ENCODE measurements at places on chromosomes 11 and 22.

DNA sequence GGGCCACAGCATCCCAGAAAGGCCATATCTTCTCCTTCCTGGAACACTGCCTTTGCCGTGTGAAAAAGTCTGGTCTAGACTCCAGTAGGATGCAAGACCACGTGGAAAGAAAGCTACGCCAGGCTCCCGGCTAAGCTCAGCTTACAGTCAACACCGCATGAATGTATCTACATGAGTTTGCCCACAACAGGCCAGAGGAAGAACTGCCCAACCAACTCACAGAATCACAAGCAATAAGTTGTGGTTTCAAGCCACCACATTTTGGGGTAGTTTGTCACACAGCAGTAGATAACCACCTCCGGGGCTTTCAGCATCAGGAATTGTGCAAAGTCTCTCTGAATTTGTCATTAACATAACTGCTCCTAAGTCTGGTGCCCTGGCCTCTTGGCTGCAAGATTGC lies 27.3 kb downstream of the HSPA8 start:
- ATAC-seq = no peak

DNA sequence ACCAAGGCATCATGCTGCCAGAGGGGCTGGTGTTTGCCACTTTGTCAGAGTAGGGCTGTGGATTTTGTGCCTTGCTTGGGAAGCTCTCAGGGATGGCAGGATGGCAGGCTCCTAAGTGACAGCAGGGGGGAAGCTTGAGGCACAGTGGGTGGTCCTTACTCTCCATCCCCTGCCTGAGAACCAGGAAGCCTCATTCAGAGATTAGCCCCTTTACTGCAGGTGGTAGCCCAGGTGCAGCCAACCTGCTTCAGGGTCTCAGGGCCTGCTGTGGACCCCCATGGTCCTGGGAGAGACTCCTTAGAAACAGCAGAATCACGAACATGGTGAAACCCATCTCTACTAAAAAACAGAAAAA lies 8.9 kb upstream of the ST3GAL4 start:
- no peak for ATAC-seq

- no peak for ATAC-seq
Observed at GRCh38 chr22:20013382-20013871, 3.2 kb downstream of the ARVCF start.

DNA sequence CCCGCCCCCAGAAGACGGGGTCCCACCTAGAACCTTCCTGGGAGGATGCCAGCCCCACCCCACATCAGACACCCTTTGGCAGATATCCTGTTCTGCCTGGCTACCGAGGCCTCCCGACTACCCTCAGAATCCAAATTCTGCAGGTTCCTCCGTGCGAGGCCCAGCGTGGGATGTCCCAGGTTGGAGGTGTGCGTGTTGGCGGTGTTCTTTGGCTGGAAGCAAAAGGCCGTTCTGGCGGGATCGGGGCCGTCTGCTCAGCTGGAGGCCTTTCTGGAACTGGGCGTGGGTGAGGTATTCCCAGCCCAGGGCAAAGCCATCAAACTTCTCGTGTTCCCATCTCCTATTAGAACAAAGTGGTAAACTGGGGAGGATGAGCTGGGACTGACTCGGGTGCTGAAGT lies 32.6 kb downstream of the NUP50 start:
- ATAC-seq = no peak

DNA sequence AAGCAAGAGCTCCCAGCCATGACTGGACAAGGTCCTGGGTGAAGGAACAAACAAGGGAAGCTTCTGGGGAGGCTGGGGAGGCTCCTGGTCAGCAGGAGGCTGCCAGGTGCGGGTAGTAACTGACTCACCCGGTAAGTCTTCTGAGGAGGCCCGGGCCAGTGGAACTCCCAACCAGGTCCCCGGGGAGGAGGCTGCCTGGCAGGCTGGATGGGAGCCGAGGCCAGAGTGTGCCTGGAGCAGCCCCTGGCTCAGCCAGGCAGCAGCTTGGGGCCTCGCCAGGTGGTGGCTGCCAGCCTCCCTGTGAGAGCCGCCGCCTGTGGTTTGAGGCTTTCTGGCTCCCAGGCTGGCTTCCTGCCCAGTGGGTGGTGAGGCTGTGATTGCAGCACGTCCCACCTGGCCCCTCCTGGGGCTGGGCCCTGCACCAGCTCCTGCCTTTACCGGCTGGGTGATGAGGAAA lies 46.2 kb downstream of the IGF2 start:
- peak; percentile 63 for ATAC-seq

DNA sequence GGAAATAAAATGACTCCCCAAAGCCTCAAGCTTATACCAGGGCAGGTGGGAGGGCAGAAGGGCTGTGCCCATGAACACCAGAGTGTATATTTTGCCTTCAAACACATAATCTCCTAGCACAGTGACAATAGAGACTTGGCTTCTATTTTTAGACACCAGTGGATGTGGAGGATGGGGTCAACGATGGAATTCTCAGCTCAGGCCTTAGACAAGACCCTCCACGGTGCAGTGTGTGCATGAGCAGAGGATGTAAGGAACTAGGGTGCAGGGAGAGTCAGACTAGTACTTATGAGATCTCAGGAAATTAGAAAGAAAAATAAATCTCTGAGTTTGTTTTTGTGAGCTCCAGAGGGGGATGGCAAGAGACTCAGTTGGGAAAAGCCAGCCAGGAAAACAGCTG lies 113.6 kb upstream of the CADM1 start:
- no peak for ATAC-seq

GRCh38 chr22:48975886-48976285 lies 851.8 kb downstream of the BRD1 start:
- no peak for ATAC-seq

All from activated T-helper 17 cell treated with anti-CD3 and anti-CD28 coated beads, Interleukin-2, amount 50 U/mL, for 72 hours (primary cell).